Stimulated activated CD8-positive, alpha-beta memory T cell treated with anti-CD3 and anti-CD28 coated beads, Interleukin-15, amount 100 ng/mL, for 24 hours (primary cell): ENCODE measurements at places on chromosomes 3 and 15.

DNA sequence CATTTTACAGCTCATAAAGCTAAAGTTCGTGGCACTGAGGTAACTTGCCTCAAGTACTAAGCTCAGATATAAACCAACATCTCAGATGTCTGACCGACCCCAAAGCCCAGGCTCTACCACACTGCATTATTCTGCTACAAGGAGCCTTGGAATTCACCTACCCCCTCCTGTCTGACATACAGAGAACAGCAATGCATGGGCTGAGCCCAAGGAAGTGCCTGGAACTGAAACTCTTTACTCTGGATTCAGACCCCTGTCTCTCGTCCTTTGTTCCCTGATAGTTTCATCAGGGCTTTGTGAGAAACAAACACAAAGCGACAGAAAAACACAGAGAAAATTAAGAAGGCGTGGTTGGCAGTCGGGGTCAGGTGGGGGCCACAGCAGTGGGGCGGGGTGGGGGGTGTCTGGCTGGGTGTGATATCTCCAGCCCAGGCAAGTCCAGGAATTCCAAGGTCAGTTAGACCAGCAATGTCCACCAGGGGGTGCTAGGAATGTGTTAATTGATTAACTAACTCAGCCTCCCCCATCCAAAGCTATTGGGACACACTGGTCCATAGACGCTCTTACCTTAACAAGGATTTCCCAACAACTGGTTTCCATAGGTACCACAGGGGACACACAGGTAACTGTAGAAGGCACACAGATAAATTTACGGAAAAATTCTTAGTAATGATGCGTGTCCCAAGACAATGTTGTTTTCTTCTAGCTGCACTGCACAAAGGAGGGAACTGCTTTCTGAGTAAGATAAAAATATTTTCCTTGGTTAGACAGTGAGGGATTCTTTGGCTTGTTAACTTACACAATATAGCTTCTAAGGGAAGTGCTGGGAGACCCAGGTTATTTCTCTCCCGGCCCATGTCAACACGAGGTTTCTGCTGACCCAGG is 18.8 kb upstream of the SSUH2 start:
- no peak for DNase-seq

DNA sequence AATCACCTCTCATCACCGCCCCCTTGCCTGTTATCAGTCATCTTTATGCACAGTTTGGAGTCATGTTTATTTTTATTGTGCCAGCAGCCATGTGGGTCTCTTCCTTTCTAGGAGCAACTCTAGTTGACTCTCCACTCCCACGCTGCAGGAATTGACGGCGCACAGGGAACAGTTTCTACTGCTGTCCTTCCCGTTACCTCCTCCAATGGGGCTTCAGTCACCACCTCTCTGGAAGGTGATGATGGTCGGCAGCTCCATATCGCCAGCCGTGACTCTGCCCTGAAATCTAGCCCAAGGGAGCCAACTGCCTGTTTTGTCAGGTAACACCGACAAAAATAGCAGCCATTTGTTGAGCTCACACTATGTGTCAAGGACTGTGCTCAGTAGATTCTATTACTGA is 35.6 kb upstream of the FAM107A start:
- DNase-seq = no peak

GRCh38 chr15:80154336-80154735 is 1.5 kb downstream of the FAH start:
- no peak for DNase-seq

DNA sequence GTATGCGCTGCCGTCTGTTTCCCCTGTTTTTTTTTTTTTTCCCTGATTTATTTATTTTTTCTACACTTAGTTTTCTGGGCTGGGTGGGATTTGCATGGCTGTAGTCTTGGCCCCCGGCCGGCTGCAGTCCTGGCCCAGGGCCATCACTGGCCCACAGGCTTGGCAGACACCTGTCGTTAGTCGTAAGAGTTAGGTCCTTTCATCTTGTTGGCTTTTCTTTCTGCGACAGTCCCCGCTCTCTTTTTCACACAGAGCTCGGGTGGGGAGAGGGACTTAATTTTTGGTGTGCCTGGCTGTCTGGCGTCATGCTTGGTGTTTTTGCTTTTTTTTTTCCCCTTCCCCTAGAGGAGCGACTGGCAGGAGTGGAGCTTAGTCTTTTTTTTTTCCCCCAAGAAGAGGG is 183.4 kb downstream of the KLF13 start:
- no peak for DNase-seq

GRCh38 chr3:52311576-52312119 is 4.5 kb upstream of the DNAH1 start:
- DNase-seq = no peak

DNA sequence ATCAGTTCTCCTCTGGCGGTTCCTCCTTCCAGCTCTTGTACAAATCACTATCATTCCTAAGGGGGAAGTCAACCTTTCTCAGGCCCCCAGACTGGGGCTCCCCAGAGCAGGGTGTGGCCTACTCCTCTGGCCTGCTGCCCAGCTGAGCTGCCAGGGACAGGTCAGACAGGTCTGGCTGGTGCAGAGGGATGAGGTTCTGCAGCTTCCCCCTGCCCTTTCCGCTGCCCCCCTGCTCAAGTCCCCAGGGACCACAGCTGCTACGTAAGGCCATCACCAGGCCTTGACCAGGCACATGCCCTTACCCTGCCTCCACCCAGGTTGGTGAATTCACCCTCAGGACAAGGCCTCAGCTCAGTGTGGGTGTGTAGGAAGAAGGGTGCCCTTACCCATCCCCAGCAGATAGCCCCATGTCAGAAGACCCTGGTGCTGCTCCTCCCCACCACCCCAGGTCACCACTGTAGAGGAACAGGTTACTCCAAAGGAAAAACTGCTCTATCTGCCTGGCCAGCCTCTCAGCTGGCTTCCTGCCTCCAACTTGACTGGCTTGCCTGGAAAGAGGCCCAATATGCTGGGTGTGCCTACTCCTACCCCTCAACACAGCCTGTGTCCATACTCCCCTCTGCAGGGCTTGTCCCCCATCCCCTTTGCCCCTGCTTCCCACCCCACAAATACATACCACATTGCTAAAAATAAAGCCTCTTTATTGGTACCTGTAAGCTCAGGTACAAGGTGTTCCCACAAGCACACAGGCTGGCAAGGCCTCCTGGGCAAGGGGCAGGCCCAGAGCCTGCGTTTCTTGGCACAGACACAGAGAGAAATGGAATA is 12.0 kb downstream of the CSRNP1 start:
- no peak for DNase-seq

- DNase-seq = no peak
These were observed 39.3 kb upstream of the SSR3 start for GRCh38 chr3:156594219-156594683.

DNA sequence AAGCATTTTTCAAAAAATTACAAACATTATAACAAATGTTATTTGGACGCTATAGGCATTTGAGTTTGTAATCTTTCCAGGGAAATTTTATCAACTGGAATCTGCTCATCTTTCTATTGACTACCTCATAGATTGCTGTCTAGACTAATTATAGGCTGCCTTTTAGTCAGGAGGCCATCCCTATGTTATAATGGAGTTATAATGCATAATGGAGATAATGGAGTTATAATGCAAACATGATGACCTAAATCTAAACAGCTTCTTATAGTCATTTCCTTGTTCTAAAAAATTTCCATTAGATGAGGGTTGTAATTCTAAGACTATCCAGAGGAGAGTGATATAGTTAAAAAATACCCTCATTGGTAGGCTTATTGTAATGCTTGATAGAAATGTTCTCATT is 226.4 kb downstream of the SI start:
- no peak for DNase-seq

DNA sequence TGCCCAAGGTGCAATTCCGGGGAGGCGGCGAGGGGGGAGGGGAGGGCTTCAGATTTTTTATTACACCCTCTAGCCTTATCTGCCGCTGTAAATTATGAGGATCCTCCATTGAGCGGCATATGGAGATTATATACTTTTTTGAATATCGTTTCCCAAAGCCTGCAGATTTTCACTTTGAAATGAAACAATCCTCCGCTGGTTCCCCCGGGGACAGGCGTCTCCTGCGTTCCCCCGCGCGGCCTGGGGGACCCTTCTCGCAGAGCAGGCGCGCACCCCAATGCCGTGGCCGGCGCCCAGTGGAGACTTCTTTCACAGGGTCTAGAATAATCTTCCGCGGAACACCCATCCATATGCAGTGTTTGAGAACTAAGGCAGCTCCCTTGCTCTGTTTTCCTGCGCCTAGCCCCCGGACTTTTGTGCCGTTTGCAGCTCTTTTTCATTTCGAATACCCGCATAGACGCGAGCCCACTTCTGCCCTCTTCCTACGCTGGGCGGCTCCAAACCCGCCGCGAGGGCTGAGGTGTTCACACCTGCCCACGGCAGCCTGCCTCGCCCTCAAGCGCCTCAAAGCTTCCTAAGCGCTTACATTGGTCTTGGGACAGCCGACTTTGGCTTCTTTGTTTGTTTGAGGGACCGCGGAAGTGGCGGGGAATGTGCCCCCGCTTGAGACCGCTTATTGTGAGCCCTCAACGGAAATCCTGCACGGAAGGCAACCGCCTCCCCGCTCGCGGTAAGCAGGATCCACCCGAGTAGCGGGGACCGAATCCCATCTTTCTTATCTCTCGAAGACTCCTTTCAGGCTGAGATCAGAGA is 7.5 kb downstream of the SOX14 start:
- no peak for DNase-seq

- no peak for DNase-seq
These were observed 74.6 kb downstream of the FGF12 start for GRCh38 chr3:192652727-192653126.
